Left kidney (tissue), 8 donors: ENCODE measurements at places on chromosomes 16 and 17. TPM values are rescaled to one million over a fixed set of nuclear protein-coding genes. Genes with fewer than 3 reads are reported as not detected.

- peak; percentile 61 for DNase-seq
Measured at GRCh38 chr17:49035470-49036269, 38.5 kb downstream of the IGF2BP1 start.

GRCh38 chr16:11020792-11021551, 76.6 kb downstream of the CLEC16A start:
- no peak for DNase-seq

DNA sequence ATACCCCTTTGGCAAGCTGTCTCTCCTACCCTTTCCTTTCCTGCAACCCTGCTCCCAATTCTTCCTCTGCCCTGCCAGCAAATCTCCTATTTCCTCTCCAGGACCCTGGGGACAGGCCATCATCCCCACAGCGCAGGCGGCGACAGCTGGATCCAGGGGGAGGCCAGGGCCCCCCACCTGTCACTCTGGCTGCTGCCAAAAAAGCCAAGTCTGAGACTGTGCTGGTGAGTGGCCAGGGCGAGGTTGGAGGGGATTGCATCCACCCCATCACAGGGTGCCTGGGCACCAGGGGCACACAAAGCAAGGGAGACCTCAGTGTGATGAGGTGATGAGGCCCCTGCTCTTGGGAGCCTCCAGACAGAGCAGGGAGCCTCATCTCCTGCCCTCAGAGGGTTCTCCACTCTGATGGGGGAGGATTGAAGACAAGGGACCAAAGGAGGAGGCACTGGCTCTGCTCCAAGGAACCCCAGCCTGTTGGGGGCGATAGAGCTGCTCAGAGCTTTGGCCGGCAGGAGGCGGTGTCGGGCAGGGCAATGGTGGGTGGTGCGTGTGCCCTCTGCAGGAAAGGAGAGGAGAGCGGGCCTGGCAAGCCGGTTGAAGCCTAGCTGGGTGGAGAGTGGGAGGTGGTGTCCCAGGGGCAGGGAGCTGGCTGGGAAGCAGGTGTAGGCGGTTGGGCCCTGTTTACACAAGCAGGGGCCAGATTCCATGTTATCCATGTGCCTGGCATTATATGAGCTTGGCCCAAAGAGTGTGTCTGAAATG, 15.6 kb upstream of the PDK2 start:
- DNase-seq: no peak

XAF1 gene
- polyA plus RNA-seq: 18.8 TPM

PRSS22 gene
- polyA plus RNA-seq: 8.2 TPM
